LoVo (cell line): ENCODE measurements at places on chromosomes 4 and X.
A peak's percentile ranks its signal among the peaks of the same experiment; 100 is the strongest.

- DNase-seq = no peak
Measured at GRCh38 chr4:43276321-43276720, 383.8 kb downstream of the GRXCR1 start.

- no peak for DNase-seq
Measured at GRCh38 chrX:72373136-72373535, 67.4 kb upstream of the CITED1 start.

GRCh38 chr4:39498727-39499020 lies 28.6 kb downstream of the UGDH start:
- DNase-seq = no peak

DNA sequence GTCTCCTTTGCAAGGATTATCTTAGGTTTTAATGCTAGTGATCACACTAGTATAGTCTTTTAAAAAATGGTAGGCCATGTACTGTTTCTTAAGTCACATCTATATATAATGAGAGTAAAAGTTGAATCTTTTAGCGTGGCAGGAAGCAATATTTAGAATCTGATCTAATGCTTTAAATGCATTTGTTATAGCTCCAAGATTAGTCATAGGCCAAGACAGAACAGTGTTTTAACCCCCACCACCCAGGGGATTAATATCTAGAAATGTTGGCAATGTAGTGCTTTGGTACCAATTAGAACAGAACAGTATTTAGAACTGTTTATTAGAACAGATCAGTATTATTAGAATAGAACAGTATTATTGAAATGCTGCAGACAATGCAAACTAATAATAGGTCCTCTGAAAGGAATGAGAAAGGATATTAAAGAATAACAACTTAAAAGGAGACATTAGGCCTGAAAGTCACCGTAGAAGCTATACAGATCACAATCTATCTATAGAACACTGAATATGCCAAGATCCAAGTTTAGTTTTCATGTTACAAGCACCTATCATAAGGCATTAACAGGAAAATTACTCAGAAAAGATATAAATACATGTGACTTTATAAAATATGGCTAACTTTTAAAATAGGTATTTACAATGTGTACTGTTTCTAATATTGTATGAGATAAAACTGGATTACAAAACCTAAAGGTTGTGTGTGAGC lies 146.2 kb downstream of the NPNT start:
- DNase-seq = no peak

- DNase-seq = peak; percentile 44
Measured at GRCh38 chr4:165502916-165503907, 124.4 kb downstream of the CPE start.

DNA sequence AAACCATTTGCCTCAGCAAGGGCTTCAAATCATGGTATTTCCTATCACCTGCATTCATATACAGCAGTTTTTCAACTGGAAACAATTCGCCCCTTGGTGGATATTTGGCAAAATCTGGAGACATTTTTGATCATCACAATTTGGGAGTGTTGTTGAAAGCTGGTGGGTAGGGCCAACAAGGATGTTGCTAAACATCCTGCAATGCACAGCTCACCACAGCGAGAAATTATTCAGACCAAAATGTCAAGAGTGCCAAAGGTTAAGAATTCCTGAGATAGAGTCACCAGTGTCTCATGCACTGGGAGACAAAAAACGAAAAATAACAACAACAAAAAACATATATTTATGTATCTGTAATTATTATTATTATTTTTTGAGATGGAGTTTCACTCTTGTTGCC lies 435.2 kb upstream of the CTSO start:
- no peak for DNase-seq

DNA sequence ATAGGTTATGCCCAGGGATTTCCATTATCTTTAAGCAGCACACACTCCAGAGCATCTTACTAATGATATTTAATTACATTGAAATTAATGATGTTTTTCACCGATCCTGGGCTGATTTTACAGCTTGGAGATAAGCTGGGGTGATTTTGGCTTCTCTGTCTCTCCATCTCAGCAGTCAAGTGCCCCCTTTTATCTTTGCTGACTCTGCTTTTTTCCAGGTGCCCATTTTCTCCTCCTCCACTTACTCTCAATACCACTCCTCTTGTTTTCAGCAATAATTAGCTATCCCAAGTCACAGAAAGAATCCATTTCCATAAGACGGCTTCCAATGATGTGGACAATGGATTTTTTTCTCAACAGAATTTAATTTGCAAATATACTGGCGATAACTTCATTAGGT lies 266.7 kb downstream of the GBA3 start:
- DNase-seq = no peak
